Psoas muscle (tissue), 8 donors: ENCODE measurements at places on chromosomes 11 and 22.

DNA sequence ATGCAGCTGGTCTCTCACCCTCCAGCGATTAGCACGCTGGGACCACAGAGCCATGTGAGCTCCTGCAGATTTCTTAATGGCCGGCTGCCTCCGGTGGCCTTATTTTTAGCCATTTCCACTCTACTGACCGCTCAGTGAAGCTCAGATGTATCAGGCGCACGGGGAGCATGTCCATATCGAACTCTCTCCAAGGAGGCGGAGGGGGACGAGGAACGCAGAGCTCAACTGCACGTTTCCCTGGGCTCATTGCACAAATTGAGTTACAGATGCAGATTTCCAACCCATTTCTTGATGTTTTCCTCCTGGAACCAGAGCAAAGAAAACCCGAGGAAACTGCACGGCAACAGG lies 207.1 kb downstream of the CTTN start:
- peak; percentile 1 for DNase-seq

GRCh38 chr11:69138265-69138664 lies 17.5 kb upstream of the SMIM38 start:
- DNase-seq = no peak

GRCh38 chr11:47220401-47220821 lies 5.6 kb downstream of the DDB2 start:
- DNase-seq = no peak

DNA sequence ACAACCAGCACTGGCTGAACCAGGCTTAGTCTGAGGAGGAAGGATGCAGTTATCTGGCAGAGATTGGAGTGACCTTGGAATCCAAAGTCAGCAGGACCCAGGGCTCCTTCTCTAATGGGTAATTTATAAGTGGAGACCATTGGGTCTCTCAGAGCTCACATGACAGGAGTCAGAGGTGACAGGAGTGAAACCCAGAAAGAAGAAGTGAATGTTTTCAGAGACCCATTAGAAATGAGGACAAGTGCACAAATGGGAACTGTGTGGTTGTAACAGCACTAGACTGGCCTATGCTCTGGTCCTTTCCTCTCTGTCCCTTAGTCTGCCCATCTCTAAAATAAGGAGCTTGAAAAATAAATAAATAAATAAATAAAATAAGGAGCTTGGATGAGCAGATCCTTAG lies 107.4 kb downstream of the SERGEF start:
- DNase-seq = no peak

GRCh38 chr11:11641581-11641980 lies 19.8 kb upstream of the GALNT18 start:
- no peak for DNase-seq

GRCh38 chr11:3153291-3153861 lies 11.7 kb downstream of the OSBPL5 start:
- DNase-seq = peak; percentile 73

DNA sequence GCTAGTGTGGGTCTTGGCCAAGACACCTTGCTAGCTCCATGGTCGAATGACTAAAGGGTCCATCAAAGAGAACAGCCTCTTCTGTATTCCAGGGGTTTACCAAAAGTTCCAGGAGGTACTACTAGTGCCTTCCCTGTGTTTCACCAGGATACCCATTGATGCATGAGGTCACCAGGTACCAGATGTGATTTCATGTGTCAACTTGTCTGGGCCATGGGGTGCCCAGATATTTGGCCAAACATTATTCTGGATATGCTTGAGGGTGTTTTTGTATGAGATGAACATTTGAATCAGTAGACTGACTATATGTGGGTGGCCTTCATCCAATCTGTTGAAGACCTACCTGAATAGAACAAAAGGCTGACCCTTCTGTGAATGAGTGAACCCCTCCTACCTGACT lies 92.8 kb downstream of the GALNT18 start:
- DNase-seq = no peak

- no peak for DNase-seq
Observed at GRCh38 chr22:36872084-36872483, 11.3 kb downstream of the NCF4 start.

GRCh38 chr11:16047073-16047472 lies 309.3 kb downstream of the SOX6 start:
- no peak for DNase-seq

- no peak for DNase-seq
Observed at GRCh38 chr11:115244758-115245157, 259.5 kb downstream of the CADM1 start.

- DNase-seq = no peak
Observed at GRCh38 chr11:132060567-132060966, 690.2 kb downstream of the NTM start.

DNA sequence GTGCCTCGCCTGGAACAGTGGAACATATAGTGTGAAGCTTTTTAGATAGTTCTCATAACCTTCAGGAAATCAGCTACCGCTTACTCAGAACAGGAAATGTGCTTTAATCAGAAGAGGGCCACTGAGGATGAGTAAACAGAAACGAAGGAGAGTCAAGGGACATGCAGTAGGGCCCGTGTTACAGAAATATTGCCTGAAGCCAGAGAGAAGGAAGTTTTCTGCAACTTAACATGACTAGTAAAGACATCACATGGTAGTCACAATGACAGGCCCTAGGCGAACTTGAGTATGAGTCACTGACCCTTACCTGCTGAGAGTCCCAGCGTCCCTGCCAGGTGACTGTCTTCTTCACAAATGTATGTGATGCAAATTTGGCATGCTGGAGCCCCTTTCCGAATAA lies 39.4 kb downstream of the CARD18 start:
- no peak for DNase-seq
